ENCODE measurements at places on chromosomes 2 and 18. TPM values are rescaled to one million over a fixed set of nuclear protein-coding genes. Genes with fewer than 3 reads are reported as not detected.

GRCh38 chr18:23861805-23862470 is 152.6 kb upstream of the TTC39C start:
- DNase-seq: peak; percentile 97

DNA sequence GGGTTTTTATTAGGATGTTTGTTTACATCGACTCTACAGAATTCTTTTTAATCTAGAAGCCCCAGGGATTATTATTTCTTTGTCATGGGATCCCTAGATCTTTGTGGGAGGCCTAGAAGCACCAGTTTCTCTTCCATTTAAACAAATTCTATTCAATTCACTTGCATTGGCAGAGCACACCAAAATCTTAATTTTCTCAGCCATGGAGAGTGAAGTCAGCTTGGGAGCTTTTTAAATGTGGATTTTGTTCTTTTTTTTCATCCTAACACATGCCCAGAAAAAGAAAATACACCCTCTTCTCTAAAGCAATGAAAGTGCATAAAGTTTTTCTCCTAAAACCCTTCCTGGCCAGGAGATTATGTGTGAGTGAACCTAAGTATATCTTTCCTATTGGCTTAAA is 38.5 kb downstream of the CDCA7 start:
- no peak for DNase-seq

GRCh38 chr2:164574931-164575330 is 46.4 kb downstream of the GRB14 start:
- no peak for DNase-seq

- DNase-seq: no peak
Measured at GRCh38 chr2:42359965-42360483, 993 bp downstream of the COX7A2L start.

DNA sequence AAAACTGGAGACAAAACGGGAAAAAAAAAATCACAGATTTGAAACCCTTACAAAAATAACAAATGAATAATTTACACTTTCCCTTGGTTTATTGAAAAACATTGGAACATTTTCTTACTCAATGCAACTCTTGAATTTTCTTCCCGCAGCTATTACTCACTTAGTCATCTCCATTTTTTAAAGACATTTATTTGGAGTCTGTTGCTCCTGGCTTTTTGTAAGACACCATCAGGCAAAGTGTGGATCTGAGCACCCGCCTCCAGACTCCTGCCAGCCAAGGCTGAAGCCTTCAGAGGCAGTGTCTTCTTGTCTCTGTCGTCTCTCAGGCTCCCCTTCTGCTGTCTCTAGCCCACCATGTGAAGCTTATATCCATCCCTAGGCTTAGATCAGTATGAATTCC is 46.2 kb downstream of the TRIB2 start:
- no peak for DNase-seq

GRCh38 chr18:45663403-45664045 is 48.2 kb downstream of the SLC14A2 start:
- no peak for DNase-seq

Gene CHN1
- 11.0 TPM for total RNA-seq

Gene C2orf92
- total RNA-seq: not detected

Gene CRYGD
- not detected for total RNA-seq

Gene PTPRN
- total RNA-seq: 1.1 TPM

Gene FARSB
- total RNA-seq: 27.4 TPM

Gene CDH19
- total RNA-seq: not detected
